Activated CD8-positive, alpha-beta memory T cell treated with anti-CD3 and anti-CD28 coated beads, Interleukin-2, amount 50 U/mL, for 4 hours (primary cell): ENCODE measurements at places on chromosomes 13 and 19.

GRCh38 chr19:9065457-9066014 is 21.3 kb upstream of the OR1M1 start:
- DNase-seq = no peak

DNA sequence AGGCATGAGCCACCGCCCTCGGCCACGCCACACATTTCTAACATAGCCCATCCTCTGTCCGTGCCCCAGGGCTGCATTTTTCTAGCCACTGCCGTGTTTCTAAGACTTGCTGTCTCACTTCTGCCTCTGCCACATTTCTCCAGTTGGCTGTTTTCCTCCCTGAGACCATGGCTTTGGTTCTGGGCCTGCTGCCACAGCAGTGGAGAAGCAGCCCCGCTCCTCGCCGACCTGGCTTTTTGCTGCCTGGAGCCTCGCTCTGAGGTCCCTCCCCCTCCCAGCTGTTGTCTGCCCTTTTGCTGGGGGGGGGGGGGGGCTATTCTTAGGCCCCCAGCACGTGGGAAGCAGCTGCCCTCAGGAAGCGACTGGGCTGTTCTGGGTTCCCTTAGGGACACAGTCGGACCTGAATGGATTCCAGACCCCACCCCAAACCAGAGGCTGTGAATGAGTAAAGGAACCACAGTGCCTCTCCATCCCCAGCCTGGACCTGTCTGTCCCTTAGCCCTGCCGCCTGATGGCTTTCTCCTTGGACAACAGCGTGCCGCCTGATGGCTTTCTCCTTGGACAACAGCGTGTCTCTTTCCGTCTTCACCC is 3.3 kb downstream of the GYS1 start:
- no peak for DNase-seq

DNA sequence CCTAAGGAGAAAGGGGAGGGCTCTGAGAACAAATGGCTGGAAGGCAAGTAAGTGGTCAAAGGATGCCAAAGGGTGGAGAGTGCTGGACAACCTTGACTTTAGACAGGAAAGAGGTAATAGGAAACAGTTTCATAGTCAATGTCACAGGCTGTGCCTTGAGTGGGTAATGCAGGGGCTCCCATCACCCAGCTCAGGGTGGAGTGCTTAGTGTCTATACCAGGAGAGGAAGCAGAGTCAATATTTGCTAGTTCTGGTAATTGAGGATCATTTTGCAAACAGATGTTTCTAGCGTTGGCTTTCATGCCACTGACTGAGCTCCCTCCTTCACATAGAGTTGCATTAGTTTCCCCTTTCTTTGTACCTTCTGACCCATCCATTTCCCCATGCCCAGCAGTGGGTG is 64.6 kb upstream of the KL start:
- DNase-seq = no peak

DNA sequence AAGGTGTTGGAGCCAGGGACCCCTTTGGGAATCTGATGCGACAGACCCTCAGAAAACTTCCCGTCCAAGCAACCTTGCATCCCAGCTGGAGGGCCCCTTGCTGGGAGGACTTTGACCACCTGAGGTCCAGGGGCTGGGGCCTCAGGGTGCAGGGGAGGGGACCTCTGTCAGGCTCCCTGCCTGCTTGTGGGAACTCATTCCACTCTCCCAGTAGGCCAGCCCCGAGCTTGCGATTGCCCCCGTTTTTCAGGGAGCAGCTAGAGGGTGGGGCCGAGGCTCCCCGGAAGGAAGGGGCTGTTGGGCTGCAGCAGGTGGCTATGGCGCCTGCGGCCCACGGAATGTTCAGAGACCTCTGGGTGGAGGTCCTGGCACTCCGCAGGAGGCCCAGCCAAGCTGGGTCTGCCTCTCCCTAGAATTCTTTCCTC is 2.8 kb downstream of the GNA11 start:
- DNase-seq = no peak

GRCh38 chr13:102977471-102977870 is 88.7 kb downstream of the SLC10A2 start:
- DNase-seq = no peak

GRCh38 chr19:38649305-38650171 is 2.1 kb downstream of the ACTN4 start:
- no peak for DNase-seq

DNA sequence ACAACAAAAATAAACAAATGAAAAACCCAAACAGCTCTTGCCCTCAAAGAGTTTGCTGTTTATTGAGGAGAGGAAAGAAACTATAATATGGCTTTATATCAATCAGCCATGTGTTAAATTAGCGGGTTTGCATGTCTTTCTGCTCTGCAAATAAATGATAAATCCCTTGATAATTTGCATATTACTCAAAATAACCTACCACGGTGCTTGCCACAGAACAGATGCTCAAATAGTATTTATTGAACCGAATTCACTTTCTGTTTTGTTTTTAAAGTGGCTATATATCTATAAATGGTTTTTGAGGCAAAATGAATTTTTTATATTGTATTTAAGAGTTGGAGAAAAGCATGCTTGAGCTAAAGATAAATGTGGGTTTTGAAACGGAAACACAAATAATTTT is 428.1 kb downstream of the ITGBL1 start:
- no peak for DNase-seq

- no peak for DNase-seq
Observed at GRCh38 chr13:29170436-29171082, 350.4 kb downstream of the MTUS2 start.

- no peak for DNase-seq
Observed at GRCh38 chr13:35162420-35162819, 220.3 kb downstream of the NBEA start.

DNA sequence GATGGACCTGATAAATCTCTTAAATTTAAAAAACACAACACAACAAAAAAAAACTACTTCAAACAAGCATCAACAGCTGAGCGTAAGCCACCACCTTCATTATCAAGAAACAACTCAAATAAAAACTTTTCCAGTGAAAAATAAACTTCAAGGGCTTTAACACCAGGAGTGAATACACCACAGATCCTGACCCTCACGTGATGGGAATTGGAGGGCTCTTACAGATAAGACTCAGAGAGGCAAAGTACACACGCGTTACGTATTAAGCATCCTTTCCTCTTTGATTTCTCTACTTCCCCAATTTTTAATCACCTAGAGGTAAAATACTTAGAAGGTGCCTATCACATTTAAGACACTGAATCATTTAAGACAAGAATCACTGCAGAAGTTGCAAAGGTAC is 573 bp upstream of the STARD13 start:
- no peak for DNase-seq

GRCh38 chr19:45812297-45812696 is 2.8 kb downstream of the RSPH6A start:
- DNase-seq = no peak

GRCh38 chr19:17883627-17884410 is 12.1 kb downstream of the SLC5A5 start:
- no peak for DNase-seq

GRCh38 chr19:41452584-41453275 is 9.8 kb downstream of the ERICH4 start:
- no peak for DNase-seq

DNA sequence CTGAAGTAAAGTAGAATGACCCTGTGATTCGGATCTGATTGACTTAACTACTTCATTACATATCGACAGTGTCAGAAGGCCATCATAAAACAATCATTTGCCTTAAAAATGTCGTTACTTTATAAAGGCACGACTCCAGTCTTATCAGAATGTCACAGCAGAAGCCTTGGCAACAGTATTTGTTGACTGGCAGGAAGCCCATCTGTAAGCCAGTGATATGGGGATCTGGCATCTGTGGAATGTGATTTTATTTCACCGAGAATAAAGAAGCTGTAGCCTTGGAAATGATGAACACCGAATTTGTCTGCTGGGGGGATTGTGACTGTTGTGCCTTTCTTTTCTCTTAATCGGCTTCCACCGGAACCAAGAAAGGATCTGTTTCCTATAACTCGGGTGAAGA is 362.5 kb downstream of the TDRD3 start:
- DNase-seq = no peak

DNA sequence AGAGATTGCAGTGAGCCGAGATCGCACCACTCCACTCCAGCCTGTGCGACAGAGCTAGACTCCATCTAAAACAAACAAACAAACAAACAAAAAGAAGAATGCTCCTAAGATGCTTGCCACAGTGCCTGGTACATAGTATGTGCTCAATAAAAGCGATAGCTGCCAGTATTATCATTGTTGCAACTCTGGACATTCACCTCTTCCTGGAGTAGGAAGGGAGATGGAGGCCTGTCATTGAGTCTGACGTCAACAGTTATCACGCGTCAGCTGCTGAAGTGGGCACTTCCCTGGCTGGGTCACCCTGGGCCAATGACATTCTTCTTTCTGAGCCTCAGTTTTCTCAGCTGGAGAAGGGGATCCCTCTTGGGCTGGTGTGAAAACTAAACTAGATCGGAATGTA is 4.2 kb upstream of the PLAUR start:
- no peak for DNase-seq

DNA sequence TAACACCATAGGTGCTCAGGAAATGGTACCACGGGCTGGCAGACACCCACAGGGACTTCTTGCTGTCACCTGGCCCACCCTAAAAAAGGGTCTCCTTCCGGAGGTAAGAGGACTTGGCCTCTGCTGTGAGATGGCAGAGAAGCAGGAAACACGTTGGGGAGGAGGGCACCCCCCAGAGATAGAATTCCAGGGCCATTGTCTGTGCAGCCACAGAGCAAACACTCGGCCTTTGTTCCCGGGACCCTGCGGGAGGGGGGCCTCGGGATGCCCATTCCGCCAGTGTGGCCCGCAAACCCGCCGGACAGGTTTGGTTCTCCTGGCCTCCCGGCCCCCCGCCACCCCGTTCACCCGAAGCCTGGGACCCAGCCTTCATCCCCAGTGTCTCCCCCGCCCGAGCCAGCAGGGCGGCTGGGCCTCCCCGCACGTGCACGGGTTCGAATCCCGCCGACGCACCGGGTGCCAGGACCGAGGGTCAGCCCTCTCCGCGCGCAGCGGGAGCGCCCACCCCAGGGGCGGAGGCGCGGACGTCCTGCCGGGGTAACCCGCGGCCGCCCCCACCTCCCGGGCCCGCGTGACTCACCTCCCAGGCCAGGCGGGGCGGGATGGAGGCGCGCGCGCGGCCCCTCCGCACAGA is 714 bp downstream of the PLPP2 start:
- peak; percentile 37 for DNase-seq
